ENCODE measurements at places on chromosomes 6 and 20. TPM values are rescaled to one million over a fixed set of nuclear protein-coding genes. Genes with fewer than 3 reads are reported as not detected.

Gene OOEP
- 0.22 TPM for total RNA-seq

Gene DPPA5
- not detected for total RNA-seq

Gene LRRN4
- total RNA-seq, result not detected

Gene LY86
- not detected for total RNA-seq

Gene SLA2
- not detected for total RNA-seq

Gene PAX1
- not detected for total RNA-seq

Measured in dermis lymphatic vessel endothelial cell (primary cell).